ENCODE measurements at places on chromosomes 6 and 20. TPM values are rescaled to one million over a fixed set of nuclear protein-coding genes. Genes with fewer than 3 reads are reported as not detected.

DNA sequence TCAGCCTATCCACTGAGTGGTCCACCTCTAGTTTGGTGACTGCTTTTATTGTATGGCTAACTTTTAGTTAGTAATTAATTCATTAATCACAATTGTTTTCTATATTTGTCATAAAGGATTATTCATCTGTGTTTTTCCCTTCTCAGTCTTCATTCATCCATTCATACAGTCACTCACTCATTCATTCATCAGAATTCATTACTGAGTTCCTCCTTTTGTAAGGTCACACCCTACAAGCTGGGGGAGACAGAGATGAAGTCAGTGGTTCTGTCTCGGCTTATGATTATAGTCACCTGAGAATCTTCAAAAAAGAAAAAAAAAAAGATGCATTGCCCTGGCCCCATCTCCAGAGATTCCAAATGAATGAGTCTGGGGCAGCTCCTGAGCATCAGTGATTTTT lies 257.1 kb downstream of the ADGB start:
- H3K36me3 ChIP-seq: no peaks in the 10 kb centered on the region
- H3K4me3 ChIP-seq: no peak overlapping the region
- H3K4me1 ChIP-seq: peaks cover 2% of the 10 kb centered on the region
- DNase-seq: no peak

DNA sequence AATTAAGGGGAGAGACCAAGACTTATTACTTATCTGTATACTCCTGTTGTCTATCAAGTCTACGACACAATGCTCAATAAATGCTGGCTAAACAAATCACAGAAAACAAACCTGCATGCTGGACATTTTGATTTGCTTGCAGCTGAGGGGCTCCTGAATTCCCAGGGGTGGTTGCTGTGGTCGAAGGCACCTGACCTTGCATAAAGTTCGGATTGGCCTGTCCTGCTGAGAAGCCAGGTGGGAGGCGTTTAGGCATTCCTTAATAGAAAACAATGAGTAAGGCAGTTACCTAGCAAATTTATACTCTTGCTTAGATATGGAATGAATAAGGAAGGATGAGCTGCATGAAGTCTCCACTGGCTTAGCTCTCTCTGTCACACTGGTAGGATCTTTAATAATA lies 50.5 kb downstream of the TP53INP2 start:
- H3K27ac ChIP-seq: no peak overlapping the region
- peaks cover 2% of the 10 kb centered on the region for H3K36me3 ChIP-seq
- no peaks in the 10 kb centered on the region for H3K4me1 ChIP-seq

- no peaks in the 10 kb centered on the region for H3K36me3 ChIP-seq
- no peak overlapping the region for H3K27ac ChIP-seq
- H3K4me1 ChIP-seq: no peaks in the 10 kb centered on the region
- no peak overlapping the region for H3K4me3 ChIP-seq
Measured at GRCh38 chr6:101070044-101070608, 189.0 kb upstream of the ASCC3 start.

Gene ID1
- 64.4 TPM for total RNA-seq

GRCh38 chr20:62338294-62338620 lies 28.9 kb downstream of the LAMA5 start:
- peaks cover 3% of the 10 kb centered on the region for H3K36me3 ChIP-seq
- no peak overlapping the region for H3K27ac ChIP-seq
- DNase-seq: no peak
- H3K4me1 ChIP-seq: no peaks in the 10 kb centered on the region

DNA sequence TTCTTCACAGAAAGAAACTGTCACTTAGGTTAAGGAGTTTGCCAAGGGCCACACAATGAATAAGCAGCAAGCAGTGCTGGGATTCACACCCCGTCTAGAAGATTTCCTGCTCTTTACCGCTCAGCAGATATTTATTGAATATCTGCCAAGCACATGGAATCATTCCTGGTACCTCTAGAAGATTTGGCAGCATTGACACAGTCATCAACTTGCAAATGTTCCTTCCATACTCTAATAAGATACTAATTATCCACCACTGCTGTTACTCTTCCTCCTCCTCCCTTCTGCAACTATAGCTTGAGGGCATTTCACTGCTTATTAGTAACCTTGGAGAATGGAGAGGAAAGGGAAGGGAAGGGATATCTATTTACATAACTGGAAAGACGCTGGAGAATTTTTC lies 13.0 kb downstream of the MOXD1 start:
- no peak overlapping the region for H3K27ac ChIP-seq
- peaks cover 8% of the 10 kb centered on the region for H3K27me3 ChIP-seq
- DNase-seq: no peak
- H3K36me3 ChIP-seq: no peaks in the 10 kb centered on the region
- no peak overlapping the region for H3K4me3 ChIP-seq

Measured in endothelial cell of umbilical vein (primary cell).